T-cell (primary cell): ENCODE measurements at places on chromosomes 1 and 21.

DNA sequence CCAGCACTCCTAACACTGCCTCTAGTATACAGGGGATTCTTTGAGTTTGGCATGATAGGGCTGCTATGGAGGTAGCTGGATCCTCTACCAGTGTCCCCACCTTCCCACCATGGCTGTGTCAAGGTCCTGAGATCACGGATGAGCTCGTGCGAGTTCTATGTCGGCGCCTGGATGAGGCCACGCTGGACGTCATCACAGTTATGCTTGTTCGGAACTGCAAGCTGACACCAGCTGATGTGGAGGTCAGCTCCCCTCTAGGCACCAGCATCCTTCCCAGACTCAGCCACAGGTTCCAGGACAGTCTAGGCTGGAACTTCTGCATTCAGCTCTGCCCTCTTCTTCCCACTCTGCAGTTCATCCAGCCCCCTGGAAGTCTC, 15.2 kb downstream of the HYI start:
- no peak for DNase-seq

- DNase-seq = no peak
These were observed 10.6 kb upstream of the RALGPS2 start for GRCh38 chr1:178714453-178714852.

GRCh38 chr1:234748066-234748465, 138.1 kb upstream of the IRF2BP2 start:
- no peak for DNase-seq

DNA sequence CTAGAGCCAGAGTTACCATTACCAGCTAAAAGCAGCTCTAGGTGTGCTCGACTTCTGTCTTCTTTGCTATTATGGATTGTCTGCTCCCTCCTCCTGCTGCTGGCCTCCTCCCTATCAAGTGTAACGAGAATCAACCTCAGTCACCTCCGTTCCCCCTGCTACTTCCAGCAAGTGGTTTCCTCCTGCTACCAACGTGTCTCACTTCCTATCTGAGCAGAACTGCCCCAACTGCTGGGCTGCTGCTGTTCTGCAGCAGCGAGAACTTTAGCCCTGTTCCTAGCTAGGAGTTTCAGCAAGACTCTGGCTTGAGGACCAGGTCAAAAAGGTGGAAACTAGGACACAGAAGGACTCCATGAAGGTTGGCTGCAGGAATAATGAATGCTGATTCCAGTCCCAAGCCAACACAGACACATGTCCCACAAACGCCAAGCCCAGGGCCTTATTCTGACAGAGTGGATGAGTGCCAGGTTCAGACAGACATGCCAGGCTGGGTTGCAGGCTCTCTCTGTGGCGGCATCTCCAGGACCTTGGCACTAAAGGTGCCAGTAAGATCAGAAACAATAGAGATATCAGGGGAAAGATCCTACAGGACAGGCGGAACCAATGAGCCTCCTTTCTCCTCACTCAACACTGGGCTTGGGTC, 46.9 kb downstream of the CD34 start:
- peak; percentile 39 for DNase-seq

- DNase-seq = no peak
These were observed 30.9 kb downstream of the MAPKAPK2 start for GRCh38 chr1:206715552-206716158.

GRCh38 chr1:24894002-24894401, 36.1 kb downstream of the RUNX3 start:
- no peak for DNase-seq
